CD4-positive, alpha-beta T cell treated with Interleukin-4 for 4 hours (primary cell): ENCODE measurements at places on chromosomes 2 and 18.

- no peak for DNase-seq
Measured at GRCh38 chr2:11710210-11710609, 36.2 kb upstream of the LPIN1 start.

DNA sequence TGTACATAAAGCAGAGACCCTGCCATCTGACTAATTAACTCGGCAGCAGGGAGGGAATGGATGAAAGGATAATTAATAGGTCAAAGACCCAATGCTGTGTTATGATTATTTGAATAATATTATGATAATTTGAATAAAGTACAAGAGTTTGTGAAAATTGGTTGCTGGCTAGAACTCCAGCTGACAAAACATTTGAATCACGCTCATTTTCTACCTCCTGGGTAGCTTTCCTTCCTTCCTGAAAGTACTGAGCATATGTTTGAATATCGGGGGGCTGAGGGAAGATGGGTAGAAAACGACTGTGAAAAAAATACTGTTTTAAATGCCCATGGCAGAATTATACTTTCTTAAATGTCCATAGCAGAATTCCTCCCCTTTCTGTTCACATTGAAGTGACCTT, 243.6 kb upstream of the RBMS1 start:
- no peak for DNase-seq

DNA sequence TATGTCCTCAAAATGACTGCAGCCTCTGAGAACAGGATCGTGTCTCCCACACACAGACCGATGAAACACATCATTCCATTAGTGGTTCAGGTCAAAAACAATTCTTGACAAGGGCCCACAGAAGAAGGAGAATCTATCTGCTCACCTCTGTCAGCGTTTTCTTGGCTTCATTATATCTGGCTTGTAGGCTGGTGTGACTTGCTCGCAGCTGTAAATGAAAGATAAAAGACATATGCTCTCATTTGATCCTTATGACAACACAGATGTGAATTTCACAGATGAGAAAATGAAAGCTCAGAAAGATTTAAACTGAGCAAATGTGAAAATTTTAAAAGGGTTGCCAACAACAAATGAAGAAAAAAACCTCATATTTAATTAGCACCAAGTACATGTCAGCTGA, 61.6 kb downstream of the CCDC93 start:
- DNase-seq: no peak

- no peak for DNase-seq
Measured at GRCh38 chr2:216415541-216415940, 3.3 kb downstream of the SMARCAL1 start.

DNA sequence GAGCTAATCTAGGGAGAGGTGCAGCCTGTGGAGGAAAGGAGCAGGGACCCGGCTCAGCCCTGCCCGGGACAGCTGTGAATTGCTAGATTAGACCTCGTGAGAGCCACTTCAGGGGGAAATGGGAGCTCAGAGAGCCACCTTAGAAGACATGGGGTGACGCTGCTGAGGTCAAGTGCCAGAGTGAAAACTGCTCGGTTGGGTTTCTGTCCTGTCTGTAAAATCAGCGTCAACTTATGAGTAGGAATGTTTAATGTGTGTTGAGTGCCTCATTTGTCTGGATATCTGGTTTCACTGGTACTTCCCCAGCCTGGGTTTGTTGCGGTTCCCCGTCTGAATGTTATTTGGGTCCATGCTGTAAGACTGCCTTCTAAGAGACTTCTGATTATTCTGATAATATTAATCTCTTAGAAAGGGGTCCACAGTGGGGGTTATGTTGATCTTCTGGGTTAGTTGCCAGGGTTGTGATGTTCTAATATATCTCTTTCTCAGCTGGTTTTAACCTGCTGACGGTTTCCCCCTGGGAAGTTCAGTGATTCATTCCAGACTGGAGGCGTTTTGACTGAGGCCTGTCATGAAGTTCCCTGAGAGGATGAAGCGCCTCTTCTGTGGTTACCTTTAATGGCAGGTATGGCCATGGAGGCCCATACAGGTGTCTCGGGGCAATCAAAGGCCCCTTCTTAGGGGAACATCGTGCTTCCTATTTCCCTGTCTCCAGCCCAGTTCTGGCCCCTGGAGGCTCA, 175.9 kb downstream of the SH3RF3 start:
- no peak for DNase-seq

GRCh38 chr18:45962866-45963265, 4.3 kb downstream of the EPG5 start:
- DNase-seq: peak; percentile 44

GRCh38 chr2:203718087-203718486, 11.6 kb downstream of the CD28 start:
- DNase-seq: peak; percentile 79

GRCh38 chr18:9233771-9234440, 97.3 kb downstream of the ANKRD12 start:
- DNase-seq: no peak

- DNase-seq: no peak
Measured at GRCh38 chr2:10228611-10229365, 73.9 kb upstream of the HPCAL1 start.

DNA sequence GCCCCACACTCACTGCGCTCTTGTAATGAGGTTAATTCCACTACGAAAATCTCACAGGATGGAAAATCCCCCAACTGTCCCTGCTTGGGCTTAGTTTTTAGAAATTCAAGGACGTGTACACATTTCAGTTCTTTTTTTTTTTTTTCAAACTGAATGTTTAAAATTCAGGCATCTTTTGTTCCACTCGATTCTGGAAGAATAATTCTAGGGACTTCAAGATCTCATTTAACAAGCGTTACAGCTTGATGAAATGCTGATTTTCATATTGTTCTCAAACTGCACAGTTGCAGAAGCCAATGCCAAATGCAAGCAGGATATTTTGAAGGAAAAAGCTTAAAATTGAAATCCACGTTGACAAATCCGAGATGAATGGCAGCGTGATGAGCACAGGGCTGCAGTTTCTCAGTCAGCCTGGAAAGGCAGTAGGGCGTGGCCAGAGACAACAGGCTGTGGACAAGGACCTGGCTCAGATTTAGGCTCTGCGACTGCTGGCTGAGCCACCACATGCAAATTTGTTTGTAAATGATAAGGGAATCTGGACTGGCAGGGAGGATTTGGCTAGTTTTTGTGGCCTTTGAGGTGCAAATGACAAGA, 128.1 kb upstream of the MYCN start:
- DNase-seq: no peak

DNA sequence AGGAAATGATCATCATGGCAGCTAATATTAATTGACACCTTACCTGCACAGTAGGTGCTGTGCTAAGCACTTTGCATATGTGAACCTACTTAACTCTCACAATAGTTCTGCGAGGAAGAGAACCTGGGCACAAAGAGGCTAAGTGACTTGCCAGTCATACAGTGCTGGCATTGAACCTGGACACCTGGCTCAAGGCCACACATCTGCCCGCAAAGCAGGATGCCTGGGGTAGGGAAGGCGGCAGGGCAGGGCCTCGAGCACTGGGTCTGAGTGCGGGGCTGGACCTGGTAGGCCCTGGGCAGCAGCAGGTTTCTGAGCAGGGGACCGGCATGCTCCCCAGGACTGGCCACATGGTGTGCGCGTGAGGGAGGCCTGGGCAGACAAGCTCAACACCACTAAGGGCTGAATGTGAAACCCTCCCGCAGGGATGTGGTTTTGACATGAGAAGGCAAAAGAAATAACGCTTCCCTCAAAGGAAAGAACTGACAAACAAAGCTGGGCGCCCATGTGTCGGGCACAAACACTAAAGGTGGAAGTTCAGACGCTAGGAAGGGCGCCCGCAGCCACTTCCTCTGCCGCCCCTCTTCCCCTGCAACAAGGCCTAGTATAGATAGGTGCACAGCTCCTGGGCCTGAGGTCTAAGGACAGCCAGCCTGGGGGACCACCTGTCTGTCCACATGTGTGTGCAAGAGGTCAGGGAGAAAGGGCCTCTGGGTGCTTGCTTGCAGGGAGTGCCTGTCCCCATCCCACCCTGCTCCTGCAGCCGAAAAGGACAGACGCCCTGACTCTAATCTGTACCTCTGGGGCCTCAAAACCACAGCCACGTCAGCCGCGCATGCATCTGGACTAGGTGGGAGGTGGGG, 92.5 kb downstream of the ZFP36L2 start:
- peak; percentile 79 for DNase-seq

DNA sequence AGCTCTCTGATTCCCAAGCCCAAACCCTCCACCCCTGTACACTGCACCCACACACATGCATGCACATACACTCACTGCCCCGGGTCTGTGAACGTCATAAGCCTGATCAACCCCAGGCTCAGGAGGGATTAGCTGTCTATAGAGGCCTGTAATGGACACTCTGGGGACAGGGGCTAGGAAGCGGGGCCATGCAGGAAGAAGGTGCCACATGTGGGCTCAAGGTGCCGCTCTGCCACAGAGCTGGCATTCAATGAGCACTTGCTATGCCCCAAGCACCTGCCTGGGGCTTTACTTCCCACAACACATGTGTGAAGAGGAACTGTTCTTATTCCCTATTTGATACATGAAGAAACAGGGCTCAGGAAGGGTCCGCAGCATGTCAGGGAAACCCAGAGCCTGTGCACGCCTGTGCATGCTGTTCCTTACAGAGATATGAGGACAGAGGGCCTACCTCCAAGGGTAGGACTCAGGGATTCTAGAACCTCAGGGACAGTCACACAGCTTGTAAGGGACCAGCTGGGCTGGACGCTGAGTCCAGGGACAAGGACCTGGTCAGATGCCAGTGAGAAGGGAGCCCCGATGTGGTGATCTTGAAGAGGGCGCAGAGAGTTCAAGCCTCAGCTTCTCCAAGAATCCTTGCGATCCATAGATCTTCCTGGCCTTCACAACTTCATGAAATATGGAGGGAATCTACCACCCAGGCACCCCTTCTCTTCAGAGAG, 5.0 kb downstream of the BIN1 start:
- DNase-seq: no peak

GRCh38 chr2:237270520-237270919, 143.4 kb downstream of the COL6A3 start:
- no peak for DNase-seq

DNA sequence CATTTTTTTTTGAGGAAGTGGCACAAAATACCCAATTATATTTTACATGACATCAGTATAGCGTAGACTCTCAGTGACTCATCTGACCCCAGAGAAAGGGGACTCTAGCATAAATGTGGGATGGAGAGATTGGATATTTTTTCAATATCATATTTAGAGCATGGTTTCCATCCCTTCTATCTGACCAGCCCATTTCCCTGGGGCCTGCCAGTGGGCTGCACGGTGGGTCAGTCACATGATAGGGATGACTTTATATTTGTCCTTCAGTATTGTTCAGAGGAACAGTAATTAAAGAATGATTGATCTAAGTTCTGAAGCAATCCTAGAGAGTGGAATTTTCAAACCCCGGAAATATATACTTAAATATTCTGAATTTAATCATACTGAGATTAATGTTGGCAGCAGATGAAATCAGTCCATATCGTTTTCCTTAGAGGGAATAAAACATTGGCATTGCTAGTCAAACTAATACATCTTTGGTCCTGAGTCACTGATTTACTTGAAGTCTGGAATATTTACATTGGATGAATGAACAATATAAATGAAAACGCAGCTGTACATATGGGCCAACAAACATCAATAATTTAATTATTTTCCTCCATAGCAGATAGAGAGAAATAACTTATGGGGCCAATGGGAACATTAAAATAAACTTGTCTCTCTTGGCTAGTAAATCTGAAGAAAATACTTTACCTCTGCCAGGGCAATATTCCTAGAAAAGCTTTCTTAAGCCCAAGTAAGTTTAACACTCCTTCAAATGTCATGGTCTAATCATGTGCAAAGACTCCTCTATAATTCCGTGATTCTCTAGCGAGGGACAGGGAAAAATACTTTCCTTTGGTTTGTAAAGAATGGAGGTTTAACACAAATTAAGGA, 563.6 kb upstream of the PKDCC start:
- no peak for DNase-seq

- DNase-seq: no peak
Measured at GRCh38 chr2:219766658-219767057, 139.2 kb downstream of the SLC4A3 start.

DNA sequence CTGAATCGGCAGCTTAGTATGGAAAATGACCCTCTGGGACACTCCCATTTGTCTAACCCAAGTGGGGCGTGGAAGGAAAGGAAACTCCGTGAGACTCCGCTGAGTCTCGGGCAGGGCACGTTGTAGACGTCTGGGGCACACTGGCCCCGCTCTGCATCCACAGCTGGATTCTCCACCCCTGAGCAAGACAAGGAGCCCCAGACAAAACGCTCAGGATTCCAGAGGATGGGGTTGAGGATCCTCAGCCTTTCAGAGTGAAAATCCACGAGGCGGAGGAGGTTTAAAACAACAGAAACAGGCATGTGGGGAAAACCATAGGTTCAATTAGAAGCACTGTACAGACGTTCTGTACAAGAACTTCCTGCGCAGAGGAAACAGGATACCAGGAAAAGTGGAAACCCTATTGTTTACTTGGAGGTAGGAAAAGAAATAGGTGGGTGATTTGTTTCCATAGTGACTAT, 124.9 kb upstream of the ZNF236 start:
- no peak for DNase-seq

GRCh38 chr2:223545830-223546229, 56.3 kb downstream of the SCG2 start:
- DNase-seq: no peak

GRCh38 chr18:8479789-8480188, 129.4 kb upstream of the RAB12 start:
- no peak for DNase-seq

DNA sequence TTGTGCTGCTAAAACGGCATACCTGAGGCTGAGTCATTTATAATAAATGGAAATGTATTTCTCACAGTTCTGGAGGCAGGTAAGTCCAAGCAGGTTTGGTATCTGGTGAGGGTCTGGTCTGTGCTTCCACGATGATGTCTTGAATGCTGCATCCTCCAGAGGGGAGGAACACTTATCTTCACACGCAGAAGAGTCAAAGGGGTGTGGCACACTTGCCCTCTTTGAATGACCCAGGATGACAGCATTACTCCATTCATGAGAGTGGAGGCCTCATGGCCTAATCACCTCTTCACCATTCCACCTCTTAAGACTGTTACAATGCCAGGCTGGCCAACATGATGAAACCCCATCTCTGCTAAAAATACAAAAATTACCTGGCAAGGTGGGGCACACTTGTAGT, 61.0 kb downstream of the NCAPH start:
- DNase-seq: no peak

DNA sequence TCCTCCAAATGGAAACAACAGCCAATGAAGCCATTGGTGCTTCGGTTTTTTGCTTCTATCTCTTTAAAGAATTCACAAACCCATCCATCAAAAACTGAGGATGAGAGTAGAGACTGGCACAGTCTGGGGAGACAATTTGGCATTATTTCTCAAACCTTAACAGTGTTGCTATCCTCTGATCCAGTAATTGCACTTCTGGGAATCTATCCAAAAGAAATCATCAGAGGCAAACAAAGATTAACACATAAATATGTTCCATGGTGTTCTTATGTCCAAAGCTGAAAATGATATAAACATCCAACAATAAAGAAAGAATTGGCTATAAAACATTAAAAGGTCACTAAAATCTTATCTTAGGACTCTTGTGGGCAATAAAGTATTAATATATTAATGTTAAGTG, 35.1 kb downstream of the REEP1 start:
- no peak for DNase-seq
